ENCODE measurements at places on chromosomes 13 and 19. TPM values are rescaled to one million over a fixed set of nuclear protein-coding genes. Genes with fewer than 3 reads are reported as not detected.

The CGB5 gene
- not detected for total RNA-seq

The ZNF571 gene
- 3.1 TPM for total RNA-seq

The SYNE4 gene
- 2.9 TPM for total RNA-seq

The KASH5 gene
- total RNA-seq, result not detected

The FGF22 gene
- not detected for total RNA-seq

The C19orf38 gene
- not detected for total RNA-seq

DNA sequence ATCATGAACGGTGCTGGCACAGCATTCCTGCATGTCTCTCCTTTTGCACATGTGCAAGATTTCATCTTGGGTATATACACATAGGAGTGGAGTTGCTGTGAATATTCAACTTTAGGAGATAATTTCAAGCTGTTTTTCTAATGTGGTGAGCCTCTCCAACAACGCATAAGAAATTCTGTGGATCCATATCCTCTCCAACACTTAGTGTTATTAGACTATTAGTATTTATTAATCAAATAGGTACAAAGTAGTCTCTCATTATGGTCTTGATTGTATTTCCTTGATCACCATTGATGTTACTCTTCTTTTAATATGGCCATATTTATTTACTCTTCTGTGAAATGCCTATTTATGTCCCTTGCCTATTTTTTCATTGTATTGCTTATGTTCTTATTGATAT lies 114.5 kb downstream of the URI1 start:
- DNase-seq, result no peak
- no peaks in the 10 kb centered on the region for H3K4me1 ChIP-seq
- H3K36me3 ChIP-seq, result no peaks in the 10 kb centered on the region

- H3K36me3 ChIP-seq, result no peaks in the 10 kb centered on the region
- peak overlapping the region; percentile 86 for H3K4me3 ChIP-seq
- DNase-seq, result peak; percentile 27
- H3K4me1 ChIP-seq, result peaks cover 41% of the 10 kb centered on the region
Measured at GRCh38 chr19:19064098-19064722, 416 bp downstream of the SLC25A42 start.

GRCh38 chr13:77696006-77696878 lies 1.2 kb upstream of the SLAIN1 start:
- no peak overlapping the region for H3K27ac ChIP-seq
- peaks cover 33% of the 10 kb centered on the region for H3K4me1 ChIP-seq
- peaks cover 67% of the 10 kb centered on the region for H3K27me3 ChIP-seq
- no peak overlapping the region for H3K4me3 ChIP-seq
- no peak for DNase-seq

DNA sequence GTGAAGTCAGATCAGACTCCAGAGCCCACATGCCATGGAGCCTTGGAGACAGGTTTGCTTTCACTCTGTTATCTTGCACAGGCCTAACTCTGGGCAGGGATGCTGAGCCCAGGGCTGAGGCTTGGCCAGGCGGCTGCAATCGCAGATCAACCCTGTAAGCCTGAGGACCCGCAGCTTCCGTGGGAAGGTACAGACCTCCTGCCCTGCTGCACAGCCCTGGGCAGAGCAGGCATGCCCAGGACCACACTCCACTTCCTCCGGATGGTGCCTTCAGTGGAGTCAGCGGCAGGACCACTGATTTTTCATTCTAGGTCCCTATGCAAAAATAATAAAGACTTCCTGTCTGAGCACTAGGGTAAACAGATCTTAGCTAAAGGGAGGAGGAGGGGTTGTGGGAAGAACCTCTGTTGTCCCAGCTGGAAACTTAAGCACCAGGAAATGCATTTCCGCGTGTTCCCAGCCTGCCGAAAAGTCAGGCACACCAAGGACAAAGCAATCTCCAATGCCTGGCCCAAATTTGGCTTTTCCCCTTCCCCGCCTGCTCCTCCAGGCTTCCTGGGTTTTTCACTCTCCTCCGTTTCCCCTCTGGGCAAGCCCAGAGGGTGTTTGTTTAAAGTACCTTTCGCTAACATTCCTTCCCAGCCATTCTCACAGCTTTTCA lies 87.3 kb downstream of the KCTD15 start:
- H3K4me3 ChIP-seq, result no peak overlapping the region
- no peak for DNase-seq
- H3K36me3 ChIP-seq, result no peaks in the 10 kb centered on the region
- peak overlapping the region; percentile 30 for H3K27ac ChIP-seq
- no peaks in the 10 kb centered on the region for H3K4me1 ChIP-seq
- H3K27me3 ChIP-seq, result no peaks in the 10 kb centered on the region

DNA sequence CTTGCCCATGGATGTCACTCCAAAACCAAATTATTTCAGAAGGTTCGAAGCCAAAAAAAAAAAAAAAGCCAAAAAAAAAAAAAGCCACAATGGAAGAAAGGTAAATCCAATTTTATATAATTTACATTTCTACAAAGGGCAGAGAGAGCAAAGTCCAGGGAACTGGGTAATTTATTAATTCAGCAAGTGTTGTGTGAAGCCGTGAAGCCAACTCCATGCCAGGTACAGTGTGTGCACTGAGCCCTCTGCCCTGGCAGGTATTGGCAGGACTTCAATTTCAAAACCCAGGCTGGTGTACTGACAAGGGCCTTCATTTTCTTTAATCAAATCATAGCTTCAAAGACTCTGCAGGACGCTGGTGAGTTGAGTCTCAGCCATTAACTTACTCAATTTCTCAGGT lies 5.5 kb upstream of the RFPL4A start:
- H3K4me1 ChIP-seq, result no peaks in the 10 kb centered on the region
- H3K27me3 ChIP-seq, result peaks cover 5% of the 10 kb centered on the region
- H3K27ac ChIP-seq, result no peak overlapping the region
- H3K4me3 ChIP-seq, result no peak overlapping the region

- no peaks in the 10 kb centered on the region for H3K36me3 ChIP-seq
- DNase-seq, result no peak
- no peak overlapping the region for H3K4me3 ChIP-seq
- H3K4me1 ChIP-seq, result no peaks in the 10 kb centered on the region
Measured at GRCh38 chr13:64453831-64454230, 2776.3 kb downstream of the PCDH9 start.

- H3K36me3 ChIP-seq, result no peaks in the 10 kb centered on the region
- H3K27ac ChIP-seq, result no peak overlapping the region
- no peak overlapping the region for H3K4me3 ChIP-seq
Measured at GRCh38 chr13:21231426-21231940, 55.0 kb downstream of the MRPL57 start.

DNA sequence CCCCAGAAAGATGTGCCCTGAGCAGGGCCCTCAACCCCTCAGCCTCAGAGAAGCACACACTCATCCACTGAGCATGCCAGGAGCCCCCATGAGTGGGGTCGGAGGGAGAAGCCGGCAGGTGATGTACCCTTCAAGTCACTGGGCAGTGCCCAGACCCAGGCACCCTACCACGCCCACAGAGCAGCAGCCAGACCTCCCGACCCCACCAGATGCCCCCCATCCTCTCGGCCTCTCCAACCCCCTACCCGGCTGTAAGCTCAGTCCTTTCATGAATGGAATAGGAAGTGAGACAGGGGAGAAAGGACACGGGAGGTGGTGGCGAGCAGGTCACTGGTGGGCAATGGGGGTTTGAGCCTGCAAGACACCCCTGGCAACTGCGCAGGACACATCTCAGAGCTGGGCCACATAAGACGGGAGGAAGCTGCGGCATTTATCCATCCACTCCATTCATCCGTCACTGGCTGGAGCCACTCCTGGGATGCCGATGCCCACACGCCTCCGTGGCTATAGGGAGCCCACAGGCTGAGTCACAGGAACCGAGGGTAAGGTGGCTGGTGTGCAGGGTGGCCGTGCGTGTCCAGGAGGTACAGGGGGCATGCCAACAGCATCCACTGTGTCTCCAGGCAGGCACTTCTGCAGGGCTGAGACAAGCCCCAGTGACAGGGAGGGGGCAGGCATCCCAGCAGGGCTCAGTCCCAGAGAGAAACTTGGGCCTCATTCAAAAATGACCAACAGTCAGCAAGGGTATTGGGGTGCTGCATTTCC lies 23.8 kb upstream of the VSTM2B start:
- H3K4me1 ChIP-seq, result no peaks in the 10 kb centered on the region
- no peak overlapping the region for H3K4me3 ChIP-seq
- H3K27me3 ChIP-seq, result no peaks in the 10 kb centered on the region
- DNase-seq, result no peak
- H3K36me3 ChIP-seq, result no peaks in the 10 kb centered on the region
- no peak overlapping the region for H3K27ac ChIP-seq

DNA sequence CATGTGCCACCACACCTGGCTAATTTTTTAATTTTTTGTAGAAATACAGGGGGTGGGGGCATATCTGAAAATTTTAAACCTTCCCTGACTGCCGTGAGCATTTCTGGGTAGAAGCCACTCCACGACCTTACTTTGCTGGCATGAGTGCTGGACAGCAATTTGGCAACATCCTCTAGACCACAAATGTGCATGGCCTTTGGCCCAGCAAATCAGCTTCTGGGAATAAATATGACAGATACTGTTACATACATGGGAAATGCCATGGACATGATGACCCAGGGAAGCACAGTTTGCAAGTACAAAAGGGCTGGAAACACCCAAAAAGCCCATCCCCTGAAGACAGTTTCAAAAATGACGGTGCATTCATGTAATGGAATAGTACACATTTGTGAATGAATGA lies 3.2 kb upstream of the PVR start:
- peaks cover 29% of the 10 kb centered on the region for H3K4me1 ChIP-seq
- no peaks in the 10 kb centered on the region for H3K36me3 ChIP-seq
- no peak overlapping the region for H3K27ac ChIP-seq
- H3K4me3 ChIP-seq, result no peak overlapping the region
- H3K27me3 ChIP-seq, result no peaks in the 10 kb centered on the region
- no peak for DNase-seq

GRCh38 chr13:46071590-46072249 lies 19.2 kb upstream of the ZC3H13 start:
- no peaks in the 10 kb centered on the region for H3K36me3 ChIP-seq
- no peaks in the 10 kb centered on the region for H3K4me1 ChIP-seq
- H3K27ac ChIP-seq, result no peak overlapping the region
- no peaks in the 10 kb centered on the region for H3K27me3 ChIP-seq

GRCh38 chr13:59340151-59340550 lies 823.6 kb downstream of the DIAPH3 start:
- no peaks in the 10 kb centered on the region for H3K4me1 ChIP-seq
- no peak overlapping the region for H3K4me3 ChIP-seq
- H3K27ac ChIP-seq, result no peak overlapping the region
- no peak for DNase-seq
- H3K36me3 ChIP-seq, result no peaks in the 10 kb centered on the region

DNA sequence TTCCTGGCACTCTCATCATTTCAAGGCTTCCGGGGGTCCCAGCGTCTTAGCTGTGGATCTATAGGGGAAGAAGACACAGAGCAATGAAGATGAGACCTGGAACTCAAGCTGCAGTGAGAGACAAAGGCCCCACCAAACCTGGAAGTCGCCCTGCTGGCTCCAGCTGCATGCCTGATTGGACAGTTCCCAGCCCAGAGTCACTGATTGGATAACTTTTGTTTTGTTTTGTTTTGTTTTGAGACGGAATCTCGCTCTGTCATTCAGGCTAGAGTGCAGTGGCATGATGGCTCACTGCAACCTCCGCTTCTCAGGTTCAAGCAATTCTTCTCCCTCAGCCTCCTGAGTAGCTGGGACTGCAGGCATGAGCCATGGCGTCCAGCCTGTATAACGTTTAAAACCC lies 6.4 kb upstream of the ZNF431 start:
- no peaks in the 10 kb centered on the region for H3K27me3 ChIP-seq
- H3K36me3 ChIP-seq, result no peaks in the 10 kb centered on the region
- DNase-seq, result no peak
- no peaks in the 10 kb centered on the region for H3K4me1 ChIP-seq
- no peak overlapping the region for H3K4me3 ChIP-seq

- DNase-seq, result no peak
- no peaks in the 10 kb centered on the region for H3K4me1 ChIP-seq
- no peak overlapping the region for H3K4me3 ChIP-seq
- H3K27ac ChIP-seq, result no peak overlapping the region
- H3K27me3 ChIP-seq, result no peaks in the 10 kb centered on the region
Measured at GRCh38 chr13:22736084-22736767, 444.6 kb upstream of the SGCG start.

- no peak for DNase-seq
- no peaks in the 10 kb centered on the region for H3K36me3 ChIP-seq
- H3K4me3 ChIP-seq, result no peak overlapping the region
- H3K27ac ChIP-seq, result no peak overlapping the region
- H3K27me3 ChIP-seq, result no peaks in the 10 kb centered on the region
Measured at GRCh38 chr13:28623782-28624706, 34.9 kb upstream of the POMP start.

DNA sequence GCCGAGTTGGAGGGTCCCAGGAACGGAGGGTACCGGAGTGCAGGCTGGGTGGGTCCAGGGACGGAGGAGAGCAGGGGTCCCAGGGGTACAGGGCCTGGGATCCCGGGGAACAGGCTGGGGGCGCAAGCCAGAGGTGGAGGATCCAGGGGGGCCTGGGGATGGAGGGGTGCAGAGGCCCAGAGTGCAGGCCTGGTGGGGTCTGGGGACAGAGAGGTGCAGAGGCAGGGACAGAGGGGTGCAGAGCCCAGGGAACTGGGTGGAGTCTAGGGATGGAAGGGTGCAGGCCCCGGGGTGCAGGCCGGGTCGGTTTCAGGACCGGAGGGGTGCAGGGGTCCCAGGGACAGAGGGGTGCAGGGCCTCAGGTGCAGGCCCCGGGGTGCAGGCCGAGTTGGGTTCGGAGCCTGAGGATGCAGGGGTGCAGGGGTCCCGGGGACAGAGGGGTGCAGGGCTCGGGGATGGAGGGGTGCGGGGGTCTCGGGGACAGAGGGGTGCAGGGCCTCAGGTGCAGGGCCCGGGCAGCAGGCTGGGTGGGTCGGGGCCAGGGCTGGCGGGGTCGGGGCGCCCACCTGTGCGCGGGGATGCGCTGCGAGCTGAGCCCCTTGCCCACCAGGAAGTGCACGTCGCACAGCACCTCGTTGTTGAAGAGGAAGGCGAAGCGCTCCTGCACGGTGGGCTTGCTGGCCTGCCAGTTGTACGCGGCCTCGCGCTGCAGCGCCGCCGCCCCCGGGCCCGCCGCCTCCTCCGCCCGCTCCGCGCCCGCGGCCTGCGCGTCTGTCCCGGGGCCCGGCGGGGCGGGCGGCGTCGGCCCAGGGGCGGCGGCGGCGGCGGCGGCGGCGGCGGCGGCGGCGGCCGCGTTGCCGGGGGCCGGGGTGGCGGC lies 545 bp downstream of the BTBD2 start:
- peak overlapping the region; percentile 79 for H3K27ac ChIP-seq
- peaks cover 19% of the 10 kb centered on the region for H3K4me1 ChIP-seq
- no peak for DNase-seq
- no peaks in the 10 kb centered on the region for H3K36me3 ChIP-seq
- H3K27me3 ChIP-seq, result no peaks in the 10 kb centered on the region
- H3K4me3 ChIP-seq, result peak overlapping the region; percentile 71

DNA sequence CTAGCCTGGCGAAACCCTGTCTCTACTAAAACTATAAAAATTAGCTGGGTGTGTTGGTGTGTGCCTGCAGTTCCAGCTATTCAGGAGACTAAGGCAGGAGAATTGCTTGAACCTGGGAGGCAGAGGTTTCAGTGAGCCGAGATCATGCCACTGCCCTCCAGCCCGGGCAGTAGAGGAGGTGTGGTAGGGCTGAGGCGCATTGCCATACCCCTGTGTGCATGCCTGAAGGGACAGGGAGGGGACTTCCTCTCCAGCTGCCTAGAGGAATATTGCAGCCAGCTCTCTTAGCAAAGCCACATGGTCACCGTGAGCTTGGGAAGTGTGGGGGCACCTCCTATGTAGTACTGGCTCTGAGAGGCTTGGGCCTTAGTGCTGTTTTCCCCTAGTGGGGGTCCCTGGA lies 29.2 kb upstream of the PEPD start:
- no peaks in the 10 kb centered on the region for H3K4me1 ChIP-seq
- no peak overlapping the region for H3K27ac ChIP-seq
- peaks cover 2% of the 10 kb centered on the region for H3K27me3 ChIP-seq
- no peaks in the 10 kb centered on the region for H3K36me3 ChIP-seq

Measured in transverse colon (tissue), 4 donors.